Stimulated activated CD4-positive, alpha-beta T cell treated with anti-CD3 and anti-CD28 coated beads, Interleukin-1b, Interleukin-23, amount 100 ng/mL, for 1 hour (primary cell): ENCODE measurements at places on chromosomes 16 and 17.
A peak's percentile ranks its signal among the peaks of the same experiment; 100 is the strongest.

DNA sequence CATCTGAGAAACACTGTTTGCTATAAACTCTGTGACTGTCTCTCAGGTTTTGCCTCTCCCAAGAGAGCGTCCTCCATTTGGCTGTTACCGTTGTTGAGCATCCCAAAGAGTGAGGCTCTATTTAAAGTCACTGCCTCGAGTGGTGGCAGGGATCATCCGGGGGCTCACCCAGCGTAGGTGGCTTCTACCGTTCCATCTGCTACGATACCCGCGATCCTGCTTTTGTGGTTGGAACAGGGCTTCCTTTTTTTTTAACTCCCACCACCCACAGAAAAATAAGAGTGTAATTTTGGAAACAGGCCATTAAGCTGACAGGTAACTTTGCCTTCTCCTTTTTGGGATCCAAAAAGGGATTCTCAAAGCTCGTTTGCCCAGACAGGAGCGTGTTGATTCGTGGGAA lies 36.4 kb downstream of the KNOP1 start:
- DNase-seq, result no peak

DNA sequence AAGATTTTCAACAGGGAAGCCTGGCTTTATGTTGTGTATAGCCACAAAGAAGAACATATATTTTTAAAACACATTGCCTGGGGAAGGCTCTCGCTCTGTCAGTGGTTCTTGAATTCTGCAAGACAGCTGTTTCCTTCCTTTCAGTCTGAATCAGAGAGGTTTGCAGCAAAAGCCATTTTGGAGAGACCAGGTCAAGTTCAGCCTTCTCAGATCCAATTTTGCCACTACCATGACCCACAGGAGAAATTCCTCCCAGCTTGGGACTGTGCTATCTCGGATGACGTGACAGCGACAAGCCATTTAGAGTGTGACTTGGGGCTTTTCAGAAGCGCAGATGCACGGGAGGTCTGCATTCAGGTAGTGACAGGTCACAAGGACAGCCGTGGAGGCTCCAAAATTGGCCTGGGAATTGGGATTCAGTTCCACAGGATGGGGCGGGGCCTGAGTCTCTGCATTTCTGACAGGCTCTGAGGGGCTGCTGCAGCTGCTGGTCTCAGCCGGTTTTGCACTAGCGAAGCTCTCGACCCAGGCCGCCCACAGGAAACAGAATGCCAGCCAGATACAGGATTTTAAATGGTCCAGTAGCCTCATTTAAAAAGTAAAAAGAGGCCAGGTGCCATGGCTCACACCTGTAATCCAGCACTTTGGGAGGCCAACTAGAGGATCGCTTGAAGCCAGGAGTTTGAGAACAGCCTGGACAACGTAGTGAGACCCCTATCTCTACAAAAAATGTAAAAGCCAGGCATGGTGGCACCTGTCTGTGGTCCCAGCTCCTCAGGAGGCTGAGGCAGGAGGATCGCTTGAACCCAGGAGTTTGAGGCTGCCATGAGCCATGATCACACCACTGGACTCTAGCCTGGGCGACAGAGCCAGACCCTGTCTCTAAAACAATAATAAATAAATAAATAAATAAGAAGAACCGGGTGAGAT lies 196.6 kb upstream of the CIBAR2 start:
- DNase-seq, result no peak

- DNase-seq, result peak; percentile 56
These were observed at the start of gene SLC43A2 for GRCh38 chr17:1627982-1628855. TSS of gene SLC43A2 (minus strand) at chr17:1628834. CDS start at chr17:1627874, 960 bp downstream.

GRCh38 chr16:67547423-67548264 lies 14.7 kb upstream of the CTCF start:
- no peak for DNase-seq

DNA sequence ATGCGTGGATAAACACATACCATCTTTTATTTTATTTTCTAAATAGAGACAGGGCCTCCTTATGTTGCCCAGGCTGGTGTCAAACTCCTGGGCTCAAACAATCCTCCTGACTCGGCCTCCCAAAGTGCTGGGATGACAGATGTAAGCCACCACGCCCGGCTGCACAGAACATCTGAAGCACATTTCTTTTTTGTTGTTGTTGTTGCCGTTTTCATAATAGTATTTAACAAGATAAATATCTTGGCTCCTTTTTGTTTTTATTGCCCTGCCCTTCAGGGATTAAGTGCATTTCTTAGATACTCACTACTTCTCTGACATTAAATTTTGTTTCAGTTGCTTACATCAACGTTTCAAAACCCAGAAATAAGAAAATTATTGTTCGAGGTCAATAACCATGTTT lies 37.4 kb downstream of the ANKRD11 start:
- DNase-seq, result no peak

DNA sequence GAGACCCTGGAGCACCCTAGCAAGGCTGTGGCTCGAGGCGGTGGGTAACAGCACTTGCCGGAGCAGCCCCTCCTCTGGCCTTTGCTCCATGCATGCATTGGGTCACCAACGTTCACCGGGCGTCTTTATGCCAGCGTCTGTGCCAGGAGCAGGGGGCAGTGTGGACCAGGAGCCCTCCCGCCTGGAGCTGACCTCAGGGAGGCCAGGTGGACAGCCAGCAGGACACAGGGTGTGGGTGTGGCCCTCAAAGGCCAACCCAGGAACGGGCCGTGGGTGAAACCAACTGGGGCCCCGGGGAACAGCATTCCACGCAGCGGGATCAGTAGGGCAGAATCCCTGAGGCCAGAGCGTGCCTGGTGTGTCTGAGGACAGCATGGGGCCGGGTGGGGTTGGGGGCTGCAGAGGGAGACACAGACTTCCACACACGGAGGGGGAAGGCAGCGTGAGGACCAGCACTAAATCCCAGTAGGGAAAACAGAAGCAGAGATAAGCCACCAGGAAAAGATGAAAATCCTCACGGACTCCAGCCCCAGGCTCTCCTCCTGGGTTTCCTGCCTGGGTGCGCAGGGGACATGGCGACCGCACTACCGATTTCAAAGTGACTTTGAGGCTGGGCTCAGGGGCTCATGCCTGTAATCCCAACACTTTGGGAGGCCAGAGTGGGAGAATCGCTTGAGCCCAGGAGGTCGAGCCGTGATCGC lies 2.9 kb upstream of the CD7 start:
- DNase-seq, result no peak

- DNase-seq, result no peak
These were observed 14.1 kb downstream of the RAB40C start for GRCh38 chr16:603933-604332.

GRCh38 chr17:81315885-81316391 lies 20.8 kb upstream of the SLC38A10 start:
- DNase-seq, result no peak

DNA sequence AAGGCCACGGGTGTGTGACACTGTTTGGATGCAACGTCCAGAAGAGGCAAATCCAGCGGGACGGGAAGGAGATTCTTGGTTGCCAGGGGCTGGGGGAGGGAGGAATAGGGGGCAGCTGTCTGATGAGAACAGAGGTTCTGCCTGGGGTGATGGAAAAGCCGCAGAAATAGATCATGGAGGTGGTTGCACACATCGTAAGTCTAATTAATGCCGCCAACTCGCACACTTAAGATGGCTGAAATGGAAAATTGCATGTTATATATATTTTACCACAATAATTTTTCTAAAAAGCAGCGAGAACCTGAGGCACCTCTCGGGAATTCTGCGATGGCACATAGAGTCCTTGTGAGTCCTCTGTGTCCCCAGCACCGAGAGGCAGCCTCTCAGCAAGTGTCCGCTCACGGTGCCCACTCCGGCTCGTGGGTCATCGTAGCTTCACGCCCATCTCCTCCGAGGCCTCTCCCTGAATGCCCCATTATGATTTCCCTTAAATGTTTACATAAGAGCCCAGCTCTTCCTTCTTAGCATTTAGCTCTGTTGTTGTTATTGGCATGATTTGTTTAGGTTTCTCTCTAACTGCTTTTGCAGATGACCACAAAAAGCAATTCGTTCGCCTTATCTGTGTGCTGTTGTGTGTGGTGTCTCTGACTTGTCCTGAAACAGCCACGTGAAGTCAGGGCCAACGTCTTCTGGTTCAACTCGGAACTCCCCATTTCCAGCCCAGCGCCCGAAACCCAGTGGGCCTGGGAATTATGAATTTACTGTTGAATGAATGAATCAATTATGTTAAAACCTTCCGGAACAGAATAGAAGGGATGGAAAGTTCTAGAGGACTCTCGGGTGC lies 7.7 kb downstream of the WFDC1 start:
- no peak for DNase-seq

DNA sequence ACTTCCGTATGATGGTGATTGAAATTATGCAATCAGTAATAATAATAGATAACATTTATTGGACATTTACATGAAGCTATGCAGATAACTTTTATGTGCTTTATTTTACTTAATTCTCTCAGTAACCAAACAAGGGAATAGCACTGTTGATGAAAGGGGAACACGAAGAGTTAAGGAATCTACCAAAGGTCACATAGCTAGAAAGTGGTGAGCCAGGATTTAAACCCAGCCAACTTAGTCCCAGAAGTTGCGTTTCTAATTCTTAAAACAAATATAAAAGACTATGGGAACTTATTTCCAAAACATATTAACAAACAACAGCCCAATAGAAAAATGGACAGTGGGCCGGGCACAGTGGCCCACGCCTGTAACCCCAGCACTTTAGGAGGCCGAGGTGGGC lies 9.7 kb downstream of the SPNS3 start:
- DNase-seq, result no peak
